ENCODE measurements at places on chromosomes 6 and 20.

DNA sequence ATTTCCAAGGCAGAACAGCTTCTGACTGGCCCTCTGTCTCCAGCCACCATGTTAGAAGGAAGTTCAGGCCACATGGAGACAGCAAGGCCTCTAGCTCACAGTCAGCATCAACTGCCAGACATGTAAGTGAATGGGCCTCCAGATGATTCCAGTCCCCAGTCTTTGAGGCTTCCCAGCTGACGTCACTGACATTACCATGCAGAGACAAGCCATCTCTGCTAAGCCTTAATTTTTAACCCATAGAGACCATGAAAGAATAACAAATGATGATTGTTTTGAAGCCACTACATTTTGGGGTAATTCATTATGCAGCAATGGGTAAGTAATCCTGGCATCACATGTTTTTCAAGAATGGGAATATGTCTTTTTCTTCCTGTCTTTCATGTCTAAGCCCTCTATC is 11.3 kb upstream of the DEFB129 start:
- DNase-seq: no peak

DNA sequence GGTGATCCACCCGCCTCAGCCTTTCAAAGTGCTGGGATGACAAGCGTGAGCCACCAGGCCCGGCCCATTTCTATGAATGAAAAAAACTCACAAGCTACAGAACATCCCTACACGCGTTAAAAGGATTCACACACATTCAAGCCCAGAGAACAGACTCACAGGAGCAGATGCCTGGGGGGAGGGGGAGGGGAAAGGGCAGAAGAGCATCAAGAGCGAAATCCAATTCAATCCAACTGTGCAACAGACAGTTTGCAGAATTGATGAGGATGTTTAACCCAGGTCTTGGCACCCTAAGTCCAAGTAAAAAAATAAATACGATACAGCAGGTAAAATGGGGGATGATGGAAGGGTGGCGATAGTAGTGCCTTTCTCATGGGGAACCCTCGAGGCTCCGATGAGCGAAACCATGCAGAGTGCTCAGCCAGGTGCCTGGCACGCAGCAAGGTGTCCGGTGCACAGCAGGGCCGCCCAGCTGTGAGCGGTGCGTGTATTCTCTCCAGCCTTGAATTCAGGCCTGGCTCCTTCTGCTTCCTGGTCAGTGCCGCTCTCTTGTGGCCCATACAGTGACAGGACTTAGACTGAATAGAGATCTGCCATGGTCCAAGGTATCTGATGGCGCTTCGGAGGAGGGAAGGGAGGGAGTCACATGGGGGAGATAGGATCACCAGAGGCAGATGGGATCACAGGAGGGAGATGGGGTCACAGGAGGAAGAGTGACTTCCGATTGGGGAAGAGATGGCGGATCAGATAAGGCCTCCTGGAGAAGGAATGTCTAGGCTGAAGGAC is 35.4 kb upstream of the ANGPT4 start:
- no peak for DNase-seq

- DNase-seq: no peak
These were observed 96.9 kb downstream of the NFATC2 start for GRCh38 chr20:51445591-51445990.

DNA sequence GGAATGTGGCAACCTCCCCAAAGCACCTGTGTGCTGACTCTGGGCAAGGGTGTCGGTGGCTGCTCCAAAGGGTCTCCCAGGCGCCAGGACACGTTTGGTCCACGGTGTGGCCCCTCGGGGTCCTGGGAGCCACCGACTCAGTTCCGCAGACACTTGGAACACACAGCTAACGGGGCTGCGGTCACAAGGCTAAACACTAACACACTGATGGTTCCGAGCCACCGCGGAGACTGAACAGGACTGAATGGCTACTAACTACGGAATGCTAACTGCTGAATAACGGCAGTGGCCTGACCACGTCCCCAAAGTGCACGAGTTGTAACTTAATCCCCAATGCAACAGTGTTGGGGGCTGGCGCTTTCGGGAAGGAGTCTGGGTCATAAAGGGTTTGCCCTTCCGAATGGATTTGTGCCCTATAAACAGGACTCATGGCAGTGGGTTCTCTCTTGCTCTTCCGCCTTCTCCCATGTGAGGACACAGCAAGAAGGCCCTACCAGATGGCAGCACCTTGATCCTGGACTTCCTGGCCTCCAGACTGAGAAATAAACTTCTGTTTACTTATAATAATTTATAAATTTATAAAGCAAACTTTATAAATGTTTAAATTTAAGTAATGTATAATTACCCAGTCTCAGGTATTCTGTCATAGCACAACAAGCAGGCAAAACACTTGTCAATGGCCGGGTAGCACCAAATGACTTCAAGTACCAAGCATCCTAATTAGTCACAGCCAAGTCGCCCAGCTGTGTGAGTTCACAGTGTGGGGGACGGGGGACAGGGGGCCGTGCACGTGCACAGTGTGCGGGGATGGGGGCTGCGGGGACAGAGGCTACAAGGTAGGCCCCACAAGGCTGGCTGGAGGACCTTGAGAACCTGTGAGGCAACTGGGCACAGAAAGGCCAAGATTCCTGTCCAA is 2.3 kb upstream of the EEF1A2 start:
- DNase-seq: no peak
